ENCODE measurements at places on chromosomes 13 and 19. TPM values are rescaled to one million over a fixed set of nuclear protein-coding genes. Genes with fewer than 3 reads are reported as not detected.

Gene OR7C1
- polyA plus RNA-seq = not detected

Gene KCTD4
- polyA plus RNA-seq = 0.08 TPM

Gene TDRD12
- polyA plus RNA-seq = not detected

Gene ZNF865
- polyA plus RNA-seq = 24.3 TPM

Gene OVOL3
- polyA plus RNA-seq = not detected

Gene SCEL
- polyA plus RNA-seq = not detected

Gene PDX1
- polyA plus RNA-seq = not detected

Gene NBEA
- 5.0 TPM for polyA plus RNA-seq

Gene PCDH9
- 39.6 TPM for polyA plus RNA-seq
